NT2/D1 (cell line): ENCODE measurements at places on chromosomes 2 and 18.

DNA sequence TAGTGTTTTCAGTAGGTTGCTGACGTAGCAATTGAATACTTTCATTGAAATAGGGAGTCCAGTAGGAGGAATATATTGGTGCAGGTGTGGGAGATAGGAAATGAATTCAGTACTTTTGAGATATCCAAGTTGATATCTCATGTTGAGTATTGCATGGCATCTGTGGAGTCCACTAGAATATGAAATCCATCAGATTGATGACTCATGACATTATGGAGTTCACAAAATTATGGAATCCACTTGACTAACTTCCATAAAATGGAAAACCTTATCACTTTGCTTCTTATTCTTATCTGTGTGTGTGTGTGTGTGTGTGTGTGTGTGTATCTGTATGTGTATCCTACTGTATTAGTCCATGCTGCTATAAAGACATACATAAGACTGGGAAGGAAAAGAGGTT, 513.5 kb upstream of the ZEB2 start:
- no peak for DNase-seq

DNA sequence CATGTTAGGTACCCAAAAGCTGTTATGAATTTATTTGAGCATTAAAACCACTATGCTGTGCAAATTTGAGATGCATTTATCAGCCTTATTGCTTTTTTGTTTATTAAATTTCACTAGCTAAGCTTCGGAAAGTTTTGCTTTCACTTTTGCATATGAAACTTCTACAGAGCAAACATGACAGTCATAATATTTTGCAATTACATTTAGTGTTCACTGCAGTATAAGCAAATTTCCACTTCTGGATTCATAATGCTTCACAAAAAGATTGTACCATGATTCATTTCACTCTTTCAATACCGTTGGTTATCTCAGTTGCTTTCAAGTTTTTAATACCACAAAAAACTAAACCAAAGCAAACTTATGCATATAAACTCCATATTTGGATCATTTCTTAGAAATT, 228.7 kb upstream of the SLC8A1 start:
- DNase-seq: no peak

- no peak for DNase-seq
These were observed 4.2 kb upstream of the UPP2 start for GRCh38 chr2:158097481-158097880.

DNA sequence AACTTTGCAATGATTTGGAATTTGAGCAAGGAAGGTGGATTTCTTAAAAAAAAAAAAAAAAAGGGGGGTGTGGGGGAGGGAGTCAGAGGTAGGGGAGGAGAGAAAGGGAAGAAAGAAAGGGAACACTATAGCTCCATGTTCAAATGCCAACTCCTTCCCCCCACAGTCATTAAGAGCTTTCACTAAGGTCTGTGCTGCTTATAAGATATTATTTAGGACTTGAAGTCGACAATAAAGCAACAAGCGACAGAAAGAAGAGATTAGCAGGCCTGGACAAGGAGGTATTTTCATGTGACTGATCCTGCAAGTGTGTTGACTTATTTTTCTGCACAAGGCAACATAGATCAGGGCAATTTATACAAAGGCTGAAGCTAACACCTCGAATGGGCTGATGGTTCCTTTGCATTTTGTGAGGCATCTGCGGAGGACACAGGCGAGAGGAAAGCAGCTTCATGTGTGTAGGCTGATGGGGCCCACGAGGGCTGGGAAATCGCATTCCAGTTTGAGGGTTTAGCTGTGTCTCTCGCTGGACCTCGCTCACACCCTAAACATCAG, 382.0 kb downstream of the SOX11 start:
- no peak for DNase-seq

DNA sequence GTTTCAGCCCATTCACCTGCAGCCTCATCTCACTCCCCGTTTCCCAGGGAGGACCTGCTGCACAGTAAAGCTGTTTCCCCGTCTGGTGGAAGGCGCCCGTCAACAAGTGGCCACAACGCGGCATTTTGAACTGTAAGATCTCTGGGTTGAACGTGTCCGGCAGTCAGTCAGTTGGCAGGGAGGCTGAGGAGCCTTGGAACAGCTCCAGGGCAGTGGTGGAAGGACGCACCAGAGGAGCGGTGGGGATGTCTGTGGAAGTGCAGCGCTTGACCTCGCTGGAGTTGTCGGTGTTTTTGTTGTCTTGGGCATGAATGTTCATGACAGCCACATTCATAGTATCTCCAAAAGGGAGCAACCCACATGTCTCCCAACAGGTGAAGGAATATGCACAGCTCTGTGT, 31.4 kb upstream of the MBP start:
- no peak for DNase-seq

- no peak for DNase-seq
These were observed 98.0 kb upstream of the MGAT4A start for GRCh38 chr2:98828793-98829371.

DNA sequence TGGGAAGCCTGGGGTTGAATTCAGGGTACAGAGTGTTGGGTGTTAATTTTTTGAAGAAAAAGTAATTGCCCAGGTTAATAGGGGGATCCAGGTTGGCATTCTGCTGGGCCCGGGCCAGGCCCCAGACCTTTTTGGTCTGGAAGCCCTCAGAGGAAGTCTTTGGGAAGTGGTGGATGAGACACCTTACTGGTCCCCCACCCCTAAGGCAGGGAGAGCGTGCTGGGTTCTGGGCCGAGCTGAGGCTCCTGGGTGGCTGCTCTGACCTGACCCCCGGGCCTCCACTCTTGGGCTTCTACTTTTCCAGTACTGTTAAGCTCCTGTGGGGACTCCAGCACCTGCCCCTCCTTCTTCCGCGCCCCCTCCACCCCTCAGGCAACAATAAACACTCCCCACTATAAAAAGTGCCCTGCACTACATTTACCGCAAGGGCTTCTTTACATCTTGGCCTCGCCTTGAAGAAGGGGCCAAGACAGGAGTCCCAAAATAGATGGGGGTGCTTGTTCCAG, 753 bp upstream of the HOXD3 start:
- DNase-seq: no peak

- no peak for DNase-seq
These were observed 327.4 kb upstream of the CWC22 start for GRCh38 chr2:180334514-180334913.

- no peak for DNase-seq
These were observed 273.1 kb upstream of the FANCL start for GRCh38 chr2:58514252-58514651.

GRCh38 chr2:181138816-181139215, 158.4 kb downstream of the UBE2E3 start:
- no peak for DNase-seq

GRCh38 chr2:152407204-152407721, 72.3 kb downstream of the FMNL2 start:
- peak; percentile 48 for DNase-seq

DNA sequence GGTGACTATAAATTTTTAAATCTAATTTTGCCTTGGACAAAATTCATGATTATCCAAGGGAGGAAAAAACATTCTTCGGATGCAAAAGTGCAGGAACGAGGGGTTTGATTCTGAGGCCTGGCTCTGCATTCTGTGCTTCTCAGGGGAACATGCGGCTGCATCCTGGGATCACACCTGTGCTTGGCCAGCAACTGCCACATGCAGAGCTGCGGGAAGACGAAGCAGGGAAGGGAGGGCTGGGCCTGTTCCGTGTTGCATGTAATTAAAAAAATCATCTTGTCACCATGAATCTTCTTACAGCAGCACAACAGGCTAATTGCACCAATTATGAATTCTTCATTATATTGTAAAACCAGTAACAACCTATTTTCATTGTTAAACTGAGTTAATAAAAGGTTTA, 158.0 kb upstream of the ALKAL2 start:
- no peak for DNase-seq

DNA sequence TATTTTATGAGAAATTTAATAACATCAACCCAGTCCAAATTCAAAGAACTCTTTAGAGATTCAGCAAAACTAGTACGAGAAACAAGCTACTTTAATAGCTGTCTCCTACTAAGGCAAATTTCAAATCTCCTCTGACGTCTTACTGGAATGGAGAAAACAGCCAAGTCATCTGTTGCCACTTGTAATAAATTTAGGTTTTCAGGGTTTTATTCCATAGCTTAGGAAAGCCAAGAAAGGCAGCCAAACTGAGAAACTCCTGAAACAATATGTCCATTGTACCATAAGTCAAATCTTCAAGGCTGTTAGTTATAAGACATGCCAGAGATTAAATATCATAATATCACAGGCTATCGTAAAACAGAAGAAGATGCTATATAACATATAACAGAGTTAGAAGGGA, 524.6 kb upstream of the SETBP1 start:
- DNase-seq: no peak

- DNase-seq: no peak
These were observed 211.8 kb downstream of the LTBP1 start for GRCh38 chr2:33158482-33159003.

DNA sequence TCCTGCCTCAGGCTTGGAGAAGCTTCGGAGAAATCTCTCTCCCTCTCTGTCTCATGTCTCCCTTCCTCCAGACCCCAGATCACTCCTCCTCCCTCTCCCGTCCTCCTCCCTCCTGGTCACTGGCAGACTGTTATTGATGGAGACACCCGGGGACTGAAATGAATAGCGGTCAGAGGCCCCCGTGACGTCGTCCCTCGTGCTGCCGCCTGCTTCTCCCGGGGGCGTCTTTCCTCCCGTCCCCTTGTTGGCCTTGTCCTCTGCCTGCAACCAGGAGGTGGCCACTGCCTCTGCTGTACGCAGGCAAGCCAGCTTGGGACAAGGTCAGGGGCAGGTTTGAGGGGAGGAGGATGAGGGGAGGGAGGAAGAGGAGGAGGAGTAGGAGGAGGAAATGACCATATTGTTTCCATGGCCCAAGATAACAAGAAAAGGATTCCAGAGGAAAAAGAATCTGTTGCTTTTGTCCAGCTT, 78.2 kb downstream of the CELF4 start:
- no peak for DNase-seq

DNA sequence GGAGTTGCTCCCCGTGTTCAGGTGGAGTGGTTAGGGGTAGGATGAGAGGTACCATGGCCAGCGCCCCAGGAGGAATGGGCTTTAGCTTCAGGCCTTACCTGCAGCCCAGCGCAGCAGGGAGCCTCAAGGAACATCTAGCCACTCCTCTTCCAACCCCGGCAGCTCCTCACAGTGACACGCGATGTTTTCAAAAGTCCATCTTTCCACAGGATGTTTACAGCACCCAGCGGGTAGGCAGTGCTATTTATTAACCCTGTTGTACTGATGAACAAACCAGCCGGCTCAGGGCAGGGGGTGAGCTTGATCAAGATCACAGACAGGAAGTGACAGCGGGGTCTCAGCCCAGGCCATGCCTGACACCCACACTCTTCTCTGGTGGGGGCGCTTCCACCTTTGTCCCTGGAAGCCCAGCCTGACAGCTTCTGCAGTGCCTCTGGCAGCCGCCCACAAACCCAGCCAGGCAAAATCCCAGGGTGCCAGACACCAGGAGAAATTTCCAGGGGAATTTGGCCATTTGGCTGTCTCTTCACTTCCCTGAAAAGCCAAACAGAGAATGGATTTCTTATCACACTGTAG, 18.4 kb upstream of the PRLH start:
- DNase-seq: no peak

DNA sequence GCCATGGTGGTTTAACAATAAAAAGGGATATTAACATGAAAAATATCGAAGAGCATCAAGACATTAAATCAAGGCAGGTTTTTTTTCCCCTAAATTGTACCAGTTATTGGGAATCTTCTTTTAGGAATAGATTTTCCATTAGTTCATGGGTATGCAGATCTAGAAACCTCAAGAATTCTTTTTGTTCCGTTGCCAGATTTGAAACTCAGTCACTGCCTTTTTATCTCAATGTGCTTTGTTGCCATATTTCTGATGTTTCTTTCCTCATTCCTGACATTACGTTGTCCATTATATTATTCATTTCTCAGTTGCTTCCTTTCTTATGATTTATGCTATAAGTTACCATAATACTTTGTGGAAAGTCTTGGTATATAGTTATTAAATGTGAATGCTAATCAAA, 162.2 kb downstream of the CD226 start:
- no peak for DNase-seq

- DNase-seq: no peak
These were observed 173.1 kb downstream of the UXS1 start for GRCh38 chr2:106020821-106021661.

DNA sequence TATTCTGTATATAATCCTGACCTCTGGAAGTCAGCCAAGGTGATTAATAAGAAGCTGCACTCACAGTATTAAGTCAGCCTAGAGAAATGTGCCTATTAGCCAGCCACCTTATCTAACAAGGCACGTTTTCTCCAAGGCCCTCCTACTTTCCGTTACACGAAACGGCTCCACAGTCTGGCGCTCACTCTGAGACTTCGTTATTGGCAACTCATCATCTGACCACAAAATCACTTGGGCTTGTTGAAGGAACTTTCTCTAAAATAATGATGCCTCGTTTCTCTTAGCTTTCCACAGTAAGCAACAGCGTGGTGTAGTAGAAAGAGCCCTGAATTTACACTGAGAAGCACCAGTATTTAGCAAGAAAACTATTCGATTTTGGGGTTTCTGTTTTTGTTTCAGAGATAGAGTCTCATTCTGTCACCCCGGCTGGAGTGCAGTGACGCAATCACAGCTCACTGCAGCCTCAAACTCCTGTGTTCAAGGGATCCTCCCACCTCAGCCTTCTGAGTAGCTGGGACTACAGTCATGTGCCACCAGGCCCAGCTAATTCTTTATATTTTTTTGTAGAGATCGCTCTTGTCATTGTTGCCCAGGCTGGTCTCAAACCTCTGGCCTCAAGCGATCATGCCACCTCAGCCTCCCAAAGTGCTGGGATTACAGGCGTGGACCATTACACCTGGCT, 53.6 kb upstream of the SLC14A1 start:
- DNase-seq: no peak

DNA sequence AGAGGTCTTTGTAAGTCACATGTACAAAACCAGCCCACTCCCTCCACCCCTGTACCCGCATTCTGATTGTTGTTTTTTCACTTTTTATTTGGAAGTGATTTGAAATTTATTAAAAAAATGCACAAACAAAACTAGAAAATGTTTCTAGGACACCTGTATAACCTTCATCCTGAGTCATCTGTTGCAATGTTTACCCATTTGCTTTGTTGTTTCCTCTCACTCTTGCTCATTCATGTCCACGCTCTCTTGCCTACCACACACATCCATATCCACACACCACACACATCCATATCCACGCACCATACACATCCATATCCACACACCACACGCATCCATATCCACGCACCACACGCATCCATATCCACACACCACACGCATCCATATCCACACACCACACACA, 18.8 kb downstream of the ZNF407 start:
- DNase-seq: no peak

- DNase-seq: no peak
These were observed 889.9 kb upstream of the CHAC2 start for GRCh38 chr2:52877703-52878102.

- DNase-seq: no peak
These were observed 571.3 kb upstream of the LRRTM4 start for GRCh38 chr2:78093436-78093835.
